NCI-H1092 (cell line): ENCODE measurements at places on chromosomes 7 and 10.

DNA sequence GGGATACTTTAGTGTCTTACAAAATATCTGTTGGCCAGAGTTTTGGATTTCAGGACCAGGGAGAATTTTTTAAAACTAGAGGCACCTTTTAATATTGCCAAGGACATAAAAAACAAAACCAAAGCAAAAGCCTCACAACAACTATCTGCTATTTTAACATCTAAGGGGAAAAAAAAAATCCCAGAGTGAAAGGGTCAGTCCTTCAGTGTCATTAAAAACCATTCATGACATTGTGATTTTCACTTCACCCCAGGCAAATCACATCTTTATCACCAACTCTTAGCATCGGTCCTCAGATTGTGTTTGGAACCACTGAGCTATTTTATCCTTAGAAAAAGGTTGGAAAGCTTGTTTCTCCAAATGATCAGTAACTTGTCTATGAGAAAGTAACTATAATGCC, 10.7 kb downstream of the CEP41 start:
- no peak for DNase-seq

- no peak for DNase-seq
Measured at GRCh38 chr7:101386558-101387231, 24.0 kb downstream of the COL26A1 start.

DNA sequence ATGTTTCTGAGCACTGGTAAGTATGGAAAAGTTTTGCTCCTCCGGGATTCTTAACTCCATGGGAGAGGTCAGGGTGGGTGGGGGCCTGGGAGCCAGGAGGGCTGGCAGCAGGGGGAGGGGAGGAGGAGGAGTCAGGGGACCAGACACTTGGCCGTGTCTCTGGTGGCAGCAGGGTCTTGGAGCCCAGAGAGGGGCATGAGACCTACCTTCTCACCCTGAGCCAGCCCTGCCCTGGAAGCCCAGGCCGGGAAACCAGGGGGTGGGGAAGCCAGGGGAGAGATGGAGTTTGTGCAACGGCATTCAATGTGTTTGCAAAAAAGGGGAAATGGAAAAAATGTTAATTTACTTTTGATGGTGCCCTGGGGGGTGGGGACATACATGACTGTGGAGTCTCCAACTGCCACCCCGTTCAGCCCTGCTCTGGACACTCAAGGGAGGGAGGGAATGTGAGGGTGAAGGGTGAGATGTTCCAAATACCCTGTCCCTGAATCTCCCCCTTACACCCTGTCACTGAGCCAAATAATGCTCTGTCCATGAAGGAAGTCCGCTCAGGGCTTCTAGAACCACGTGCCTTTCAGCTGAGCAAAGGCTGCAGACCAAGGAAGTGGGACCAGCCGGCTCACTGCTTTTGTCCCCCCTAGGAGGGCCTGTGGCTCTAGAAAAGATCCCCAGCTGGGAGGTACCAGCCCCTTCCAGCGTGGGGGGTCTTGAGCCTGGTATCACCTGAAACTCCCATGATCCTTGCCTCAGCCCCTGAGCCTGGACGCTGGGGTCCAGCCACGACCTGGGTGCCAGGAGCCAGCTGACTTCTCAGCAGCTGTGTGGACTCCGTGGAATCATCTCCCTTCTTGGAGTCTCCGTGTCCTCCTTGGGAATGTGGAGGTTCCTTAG, 48.3 kb downstream of the TMEM270 start:
- DNase-seq = no peak

GRCh38 chr10:27188259-27188658, 33.1 kb downstream of the MASTL start:
- DNase-seq = no peak

GRCh38 chr7:14639801-14640200, 262.8 kb downstream of the DGKB start:
- no peak for DNase-seq

- peak; percentile 23 for DNase-seq
Measured at GRCh38 chr10:118543714-118544400, 51.6 kb downstream of the PRLHR start.

GRCh38 chr10:126549344-126549743, 121.1 kb downstream of the C10orf90 start:
- no peak for DNase-seq

- no peak for DNase-seq
Measured at GRCh38 chr10:97328646-97329453, 5.7 kb downstream of the FRAT2 start.

DNA sequence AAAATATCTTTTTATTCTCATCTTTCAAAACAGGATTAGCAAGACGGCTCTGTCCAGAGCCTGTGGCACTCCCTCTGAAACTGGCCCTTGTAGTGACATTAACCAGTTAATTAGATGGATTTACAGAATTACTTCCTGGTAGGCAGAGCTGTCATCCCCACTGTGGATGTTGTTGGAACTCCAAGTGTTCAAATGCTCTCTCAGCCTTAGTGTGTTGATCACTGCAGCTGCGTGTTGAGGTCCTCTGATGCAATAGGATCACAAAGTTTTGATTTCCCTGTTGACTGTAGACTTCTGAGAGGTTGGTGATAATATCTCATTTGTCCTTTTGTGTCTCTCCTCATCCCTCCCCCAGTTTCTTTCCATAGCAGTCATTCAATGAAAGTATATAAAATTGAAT, 117.3 kb upstream of the CDK6 start:
- no peak for DNase-seq

GRCh38 chr10:42990721-42991441, 86.0 kb upstream of the RET start:
- no peak for DNase-seq

DNA sequence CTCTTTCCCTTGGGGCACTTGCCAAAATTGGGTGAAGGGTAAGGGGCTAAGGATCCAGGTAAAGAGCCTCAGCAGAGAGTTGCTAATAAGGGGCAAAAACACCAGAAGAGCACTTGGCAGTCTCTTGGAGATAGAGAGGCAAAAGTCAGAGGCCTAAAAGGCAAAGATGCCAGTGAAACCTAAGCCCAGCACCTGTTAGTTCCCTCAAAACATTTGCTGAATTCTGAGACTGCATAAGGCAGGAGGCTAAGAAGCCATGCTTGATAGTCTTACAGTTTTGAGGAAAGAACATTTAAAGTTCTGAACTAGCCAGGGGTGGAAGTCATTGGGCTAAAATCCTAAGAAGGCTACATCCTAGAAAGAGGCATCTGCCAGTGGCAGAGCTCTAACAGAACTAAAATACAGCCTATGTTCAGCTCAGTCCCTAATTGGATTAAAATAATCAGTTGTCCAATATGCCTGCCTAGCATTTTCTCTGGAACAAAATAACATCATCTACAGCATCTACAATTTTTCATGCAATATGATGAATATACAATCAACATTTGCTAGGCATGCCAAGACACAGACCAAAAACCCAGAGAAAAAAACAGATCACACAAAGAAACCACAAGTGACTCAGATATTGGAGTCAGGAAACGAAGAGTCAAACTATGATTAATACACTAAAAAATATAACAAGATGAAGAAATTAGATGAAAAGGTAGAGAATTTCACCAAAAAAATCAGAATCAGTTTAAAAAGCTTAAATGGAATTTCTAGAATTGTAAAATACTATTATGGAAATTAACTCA, 7.7 kb downstream of the HTR7 start:
- DNase-seq = no peak

DNA sequence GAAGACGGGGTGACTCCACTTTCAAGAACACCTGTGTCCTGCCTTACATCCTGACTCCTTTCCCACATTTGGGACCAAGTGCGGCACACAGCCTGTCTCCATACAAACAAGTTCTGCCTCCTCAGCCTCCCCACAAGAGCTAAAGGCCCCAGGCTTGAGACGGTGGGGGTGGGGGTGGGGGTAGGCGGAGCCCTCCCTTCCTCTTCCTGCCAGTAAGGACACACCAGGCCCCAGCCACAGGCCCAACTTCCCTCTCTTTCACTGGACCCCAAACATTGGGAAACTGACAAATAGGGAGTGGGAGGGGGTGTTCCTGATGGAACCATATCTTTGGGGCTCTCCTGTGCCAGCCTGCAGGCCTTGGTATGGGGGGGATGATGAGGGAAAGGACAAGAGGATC, 4.6 kb downstream of the CDK5 start:
- no peak for DNase-seq

DNA sequence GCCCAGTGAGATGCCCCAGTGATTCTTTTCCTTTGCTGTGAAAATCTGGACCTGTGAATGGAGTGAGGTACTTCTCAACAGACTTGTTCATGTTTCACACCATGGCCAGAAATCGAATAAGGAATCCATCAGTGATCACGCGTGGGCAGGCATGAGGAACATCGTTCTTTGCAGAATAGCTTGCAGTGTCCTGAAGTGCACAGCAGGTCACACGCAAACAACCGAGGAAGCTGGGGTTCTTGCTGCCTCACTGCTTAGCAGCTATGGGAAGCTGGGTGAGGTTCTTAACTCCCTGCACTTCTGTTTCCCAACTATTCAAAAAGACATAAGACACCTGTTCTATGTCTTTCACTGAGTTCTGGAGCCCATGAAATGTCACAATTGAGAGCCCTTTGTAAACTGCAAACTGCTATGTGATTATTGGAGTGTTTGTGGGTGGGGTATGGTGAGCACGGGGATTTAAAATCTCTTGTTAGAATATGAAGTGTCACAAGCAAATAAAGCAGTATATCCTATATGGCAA, 253.4 kb downstream of the KIAA1217 start:
- DNase-seq = no peak
